Activated T-helper 2 cell treated with anti-CD3 and anti-CD28 coated beads, Interferon-gamma antibody, Interleukin-2, Interleukin-4, amounts not matched to agents 10 μg/mL and 5 μg/mL and 100 μg/mL, durations not matched to agents 14 hours and 24 hours and 36 hours (primary cell): ENCODE measurements at places on chromosomes 7 and 10.

DNA sequence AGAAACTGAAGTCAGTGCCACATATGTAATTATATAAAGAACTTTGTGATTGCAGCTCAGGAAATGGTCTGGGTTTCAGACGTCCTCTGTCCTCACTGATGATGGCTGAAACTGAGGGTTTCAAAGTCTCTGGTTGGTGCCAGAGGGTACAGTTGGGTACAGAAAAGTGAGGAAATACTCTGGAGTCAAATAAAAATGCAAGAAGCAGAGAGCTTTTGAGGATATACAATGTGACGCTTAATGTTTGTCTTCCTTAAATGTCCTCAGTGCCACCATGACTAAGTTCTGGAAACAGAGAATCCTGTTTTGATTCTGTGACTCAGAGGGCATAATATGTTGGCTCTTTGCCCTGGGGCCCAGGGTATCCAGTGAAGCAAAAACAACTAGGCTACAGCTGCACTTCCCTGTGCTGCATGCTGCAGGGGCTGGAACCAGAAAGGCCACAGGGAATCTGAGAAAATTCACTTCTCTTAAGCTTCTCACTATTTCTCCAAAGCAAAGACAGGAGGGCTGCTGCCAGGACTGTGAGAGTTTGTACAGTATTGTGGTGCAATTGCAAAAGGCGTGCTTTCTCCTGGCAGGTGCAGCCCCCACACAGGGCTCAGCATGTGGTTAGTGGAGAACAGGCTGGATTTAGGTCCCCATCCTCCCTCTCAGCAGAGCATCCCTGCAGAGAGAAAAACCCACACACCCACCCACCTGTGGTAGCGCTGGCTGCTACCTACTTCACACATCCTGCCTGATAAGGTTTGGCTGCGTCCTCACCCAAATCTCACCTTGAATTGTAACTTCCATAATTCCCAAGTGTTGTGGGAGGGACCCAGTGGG is 169.5 kb upstream of the SVIL start:
- no peak for DNase-seq

- DNase-seq: no peak
Observed at GRCh38 chr10:106576534-106576933, 588.0 kb downstream of the SORCS1 start.

DNA sequence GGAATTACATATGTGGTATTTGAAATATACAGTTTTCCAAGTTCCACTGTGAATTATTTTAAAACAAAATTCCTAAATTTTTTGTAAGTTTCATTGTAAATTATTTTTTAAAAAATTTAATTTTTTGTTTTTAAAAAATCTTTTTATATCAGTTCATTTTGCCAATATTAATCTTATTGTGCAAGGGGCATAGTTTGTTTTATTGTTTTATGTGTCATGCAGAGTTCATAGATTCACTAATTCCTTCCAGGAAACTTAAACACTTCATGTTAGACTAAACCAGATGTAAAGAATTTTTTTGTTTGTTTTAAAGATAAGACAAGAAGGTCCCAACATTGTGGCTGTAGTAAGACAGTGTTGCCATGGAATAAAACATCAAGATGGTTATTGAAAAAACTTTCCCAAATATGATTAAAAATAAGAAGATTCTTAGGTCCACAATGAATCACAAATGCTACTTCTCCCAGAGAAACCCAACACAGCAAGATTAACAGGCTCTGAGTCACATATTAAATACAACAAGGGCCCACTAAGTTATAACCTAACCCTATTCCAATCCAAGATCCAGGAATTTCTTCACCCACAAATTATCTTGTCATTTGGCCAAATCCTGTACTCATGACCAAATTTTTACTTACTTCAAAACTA is 464.7 kb upstream of the IGFBP3 start:
- DNase-seq: no peak

DNA sequence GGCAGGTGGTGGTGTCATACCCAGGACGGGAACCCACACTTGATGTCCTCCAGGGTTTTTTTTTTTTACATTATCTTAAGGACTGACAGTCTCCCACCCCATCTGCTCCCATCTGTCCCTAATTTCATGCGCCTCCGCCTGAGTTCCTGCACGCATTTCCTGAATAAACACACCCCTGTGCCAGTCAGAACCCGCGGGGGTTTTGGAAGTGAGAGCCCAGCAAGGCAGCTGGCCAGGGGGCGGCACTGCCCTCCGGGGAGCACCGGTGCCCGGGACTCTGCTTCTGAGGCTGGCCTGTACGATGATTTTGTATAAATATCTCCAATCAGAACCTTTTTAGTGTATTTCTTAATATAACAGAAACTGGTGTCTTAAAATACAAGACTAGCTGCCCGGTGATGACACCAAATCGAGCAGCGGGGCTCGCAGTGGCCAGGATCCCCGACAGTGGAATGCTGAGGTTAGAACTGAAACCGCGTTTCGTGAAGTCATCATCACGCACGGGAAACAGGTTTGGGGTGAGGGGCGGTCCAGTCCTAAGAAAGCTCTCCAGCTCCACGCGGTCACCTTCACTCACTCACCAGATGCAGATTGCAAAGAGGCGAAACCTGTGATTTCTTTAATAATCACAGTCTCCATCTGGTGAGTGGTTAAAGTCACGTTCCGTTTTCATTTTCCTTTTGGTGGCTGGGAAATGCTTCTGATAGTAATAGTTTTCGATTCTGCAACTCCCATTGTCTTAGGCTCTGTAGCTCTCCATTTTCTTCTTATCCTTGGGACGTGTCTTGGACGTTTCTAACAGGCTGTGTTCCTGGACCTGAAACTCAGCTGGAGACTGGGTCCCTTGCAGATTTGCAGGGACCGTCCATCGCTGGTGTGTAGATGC is 19.7 kb downstream of the BNIP3 start:
- no peak for DNase-seq

DNA sequence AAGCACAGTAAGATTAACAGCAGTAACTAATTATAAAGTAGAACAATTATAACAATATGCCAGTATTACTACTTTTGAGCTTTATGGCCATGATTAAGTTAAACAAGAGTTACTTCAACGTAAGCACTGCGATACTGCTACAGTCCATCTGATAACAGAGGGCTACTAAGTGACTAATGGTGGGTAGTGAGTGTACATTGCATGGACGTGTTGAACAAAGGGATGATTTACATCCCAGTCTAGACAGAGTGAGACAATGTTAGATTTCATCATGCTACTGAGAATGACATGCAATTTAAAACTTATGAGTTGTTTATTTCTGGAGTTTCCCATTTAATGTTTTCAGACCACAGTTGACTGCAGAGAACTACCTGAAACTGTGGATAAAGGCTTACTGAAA is 45.6 kb downstream of the TPST1 start:
- DNase-seq: no peak

DNA sequence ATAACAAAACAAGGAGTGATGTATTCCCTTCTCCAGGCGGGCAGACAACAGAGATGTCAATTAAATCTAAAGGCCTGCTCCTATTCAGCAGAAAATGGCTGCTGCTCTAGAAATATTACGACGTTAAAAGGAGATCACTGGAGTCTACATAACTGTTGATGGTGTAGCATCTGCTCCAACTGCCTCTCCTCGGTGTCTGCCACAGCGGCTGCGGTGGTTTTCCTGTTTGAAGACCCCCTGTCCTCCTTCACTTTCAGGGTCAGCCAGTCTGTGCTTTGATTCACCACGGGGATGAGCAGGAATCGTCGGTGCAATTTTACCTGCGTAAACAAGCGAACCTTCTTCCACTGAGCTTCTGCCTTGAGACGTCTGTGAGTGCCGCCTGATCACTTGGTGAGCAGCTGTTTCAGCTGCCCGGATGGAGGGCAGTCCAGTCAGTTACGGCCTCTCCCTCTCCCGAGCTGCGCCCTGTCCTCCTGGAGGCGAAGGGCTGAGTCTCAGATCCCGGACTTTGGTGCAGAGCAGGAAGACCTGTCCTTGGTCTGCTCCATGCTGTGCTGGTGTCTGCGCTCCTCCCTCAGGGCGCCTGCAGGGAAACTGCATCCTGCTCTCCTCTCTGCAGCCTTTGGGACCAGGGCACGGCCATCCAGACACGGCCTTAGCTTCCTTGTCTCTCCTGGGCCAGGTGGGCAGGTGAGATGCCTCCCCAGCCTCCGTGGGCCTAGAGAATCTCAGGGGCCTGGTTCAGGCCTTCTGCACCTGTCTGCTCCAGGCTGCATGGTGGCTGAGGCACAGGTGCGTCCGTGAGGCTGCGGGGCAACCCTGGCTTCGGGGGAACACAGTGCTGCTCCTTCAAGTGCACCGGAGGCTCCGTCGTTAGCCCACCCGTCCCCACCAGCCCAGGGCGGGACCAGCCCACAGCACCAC is 326.6 kb downstream of the ADARB2 start:
- no peak for DNase-seq

- no peak for DNase-seq
Observed at GRCh38 chr10:118808601-118809356, 54.0 kb upstream of the CACUL1 start.

DNA sequence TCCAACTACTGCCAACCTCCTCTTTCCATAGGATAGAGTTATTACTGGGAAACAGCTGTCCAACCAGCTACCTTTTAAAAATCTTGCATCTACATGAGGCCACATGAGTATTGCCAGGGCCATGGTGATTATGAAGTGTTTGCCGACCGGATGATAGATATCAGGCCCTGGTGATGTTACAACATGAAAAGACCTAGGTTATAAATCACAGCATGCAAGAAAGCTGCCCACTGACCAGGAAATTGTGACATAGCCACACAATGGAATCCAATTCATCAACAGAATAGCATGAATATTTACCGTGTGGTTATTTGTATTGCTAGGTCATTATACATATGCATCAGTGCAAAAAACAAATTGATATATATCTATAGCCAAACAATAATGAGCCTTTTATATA is 517.0 kb downstream of the INHBA start:
- DNase-seq: no peak

GRCh38 chr7:142413280-142414000 is 155.6 kb upstream of the PRSS58 start:
- no peak for DNase-seq

DNA sequence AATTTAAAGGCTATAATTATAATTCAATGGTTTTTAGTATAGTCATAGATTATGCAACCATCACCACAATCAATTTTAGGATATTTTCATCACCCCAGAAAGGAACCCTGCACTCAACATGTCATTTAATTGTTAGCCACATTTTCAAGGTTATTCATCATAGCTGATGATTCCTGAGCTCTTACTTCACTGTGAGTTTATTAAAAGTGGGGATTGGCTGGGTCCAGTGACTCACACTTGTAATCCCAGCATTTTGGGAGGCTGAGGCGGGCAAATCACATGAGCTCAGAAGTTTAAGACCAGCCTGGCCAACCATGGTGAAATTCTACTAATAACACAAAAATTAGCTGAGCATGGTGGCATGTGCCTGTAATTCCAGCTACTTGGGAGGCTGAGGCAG is 787 bp downstream of the CCL26 start:
- no peak for DNase-seq

- no peak for DNase-seq
Observed at GRCh38 chr10:60575105-60575504, 185.4 kb upstream of the ANK3 start.

DNA sequence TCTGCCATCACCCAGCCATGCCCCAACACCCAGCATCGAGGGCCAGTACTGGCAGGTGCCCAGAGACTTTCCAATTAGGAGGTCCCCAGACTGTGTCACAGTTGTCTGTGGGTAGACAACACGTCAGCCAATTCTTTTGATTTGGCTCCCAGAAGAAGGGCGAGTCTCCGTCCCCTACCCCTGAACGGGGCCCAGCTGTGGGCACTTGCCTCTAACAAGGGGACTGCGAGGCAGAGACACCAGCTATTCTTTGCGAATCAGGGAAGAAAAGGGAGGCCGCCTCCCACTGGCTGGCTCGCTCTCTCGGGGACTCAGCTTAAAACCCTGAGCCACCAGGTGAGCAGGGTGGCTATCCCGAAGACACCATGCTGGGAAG is 167.3 kb downstream of the USP6NL start:
- no peak for DNase-seq

- no peak for DNase-seq
Observed at GRCh38 chr10:93058139-93058538, 2.5 kb upstream of the CYP26C1 start.

GRCh38 chr10:82552267-82552666 is 677.3 kb downstream of the NRG3 start:
- no peak for DNase-seq

GRCh38 chr10:124737221-124737620 is 7.0 kb downstream of the FAM53B start:
- DNase-seq: no peak
